MV-4-11 (cell line): ENCODE measurements at places on chromosomes 7 and 10.

DNA sequence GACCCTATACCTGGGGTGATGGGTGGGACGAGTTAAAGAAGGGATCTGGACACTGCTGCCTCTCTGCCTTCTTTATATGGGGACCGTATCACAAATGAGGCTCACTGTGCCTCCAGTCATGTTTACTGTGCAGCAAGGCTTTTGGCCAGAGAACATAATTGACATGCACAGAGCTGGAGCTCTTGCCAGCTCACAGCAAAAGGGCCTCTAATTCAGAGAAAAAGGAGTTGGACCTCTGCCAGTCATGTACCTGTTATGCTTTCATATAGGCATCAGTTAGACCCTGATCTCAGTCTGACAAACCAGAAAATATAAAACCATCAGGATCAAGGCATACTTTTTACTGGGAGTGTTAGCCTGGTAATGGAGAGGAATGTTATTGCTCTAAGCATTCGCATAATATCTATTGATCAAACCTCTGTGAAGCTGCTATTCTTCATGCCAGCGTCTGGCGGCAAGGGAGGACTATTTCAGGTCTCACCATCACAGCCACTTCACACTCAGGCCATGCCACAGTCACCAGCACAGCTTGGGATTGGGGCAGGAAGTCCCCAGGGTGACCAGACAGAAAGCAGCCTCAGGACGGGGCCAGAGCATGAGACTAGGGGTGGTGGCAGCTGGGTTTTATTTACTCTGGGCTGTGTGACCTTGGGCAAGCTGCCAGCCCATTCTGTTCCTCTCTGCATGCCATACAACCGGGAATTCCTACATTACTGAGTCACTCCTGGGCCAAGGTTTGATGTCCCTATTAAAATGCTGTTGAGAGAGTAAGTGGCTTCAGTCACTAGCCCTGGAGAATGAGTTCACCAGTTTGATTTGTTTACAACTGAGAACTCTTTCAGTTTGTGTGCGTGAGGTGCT, 90.1 kb downstream of the NPSR1 start:
- no peak for DNase-seq

GRCh38 chr7:112358513-112358912, 91.7 kb upstream of the IFRD1 start:
- no peak for DNase-seq

GRCh38 chr10:7795605-7796004, 7.6 kb downstream of the ATP5F1C start:
- no peak for DNase-seq

DNA sequence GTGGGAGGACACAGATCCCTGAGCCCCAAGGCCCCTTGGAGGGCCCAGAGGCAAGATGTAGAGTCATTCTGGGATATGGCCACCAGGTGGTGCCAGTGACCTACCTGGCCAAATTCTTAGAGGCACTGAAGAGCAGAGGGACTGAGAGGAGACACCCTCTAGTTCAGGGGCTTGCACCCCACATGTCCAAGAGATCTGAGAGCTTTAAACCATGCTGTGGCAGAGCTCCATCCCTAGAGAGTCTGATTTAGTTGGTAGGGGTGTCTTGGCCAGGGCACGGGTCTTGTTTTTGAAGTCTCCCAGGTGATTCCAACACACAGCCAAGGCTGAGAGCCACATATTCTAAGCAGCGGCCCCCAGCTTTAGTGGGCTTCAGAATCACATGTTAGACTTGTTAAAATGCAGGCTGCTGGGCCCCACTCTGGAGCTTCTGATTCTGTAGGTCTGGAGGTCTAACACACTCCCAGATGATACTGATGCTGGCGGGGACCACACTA, 52.5 kb downstream of the PRF1 start:
- peak; percentile 48 for DNase-seq
